ENCODE measurements at places on chromosomes 6 and 20.
A peak's percentile ranks its signal among the peaks of the same experiment; 100 is the strongest.

GRCh38 chr20:18728165-18728869 is 85.3 kb upstream of the SCP2D1 start:
- DNase-seq, result no peak

DNA sequence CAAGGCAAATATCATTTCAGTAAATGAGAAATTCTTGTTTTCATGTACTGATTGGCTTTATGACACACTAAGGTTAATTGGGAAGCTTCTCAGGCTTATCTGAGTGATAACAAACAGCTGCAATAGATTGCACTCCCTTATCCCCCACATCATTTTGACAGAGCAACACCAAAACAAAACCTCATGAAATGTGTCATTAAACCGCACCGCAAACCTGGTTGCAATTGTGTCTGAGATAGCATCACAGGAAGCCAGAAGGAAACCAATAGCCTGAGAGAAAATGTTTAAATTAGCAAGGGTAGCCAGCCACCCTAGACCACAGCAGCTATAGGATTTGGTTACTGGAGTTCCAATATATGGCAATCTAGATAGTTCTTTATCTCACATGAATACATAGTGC is 31.6 kb upstream of the LAMA4 start:
- DNase-seq, result peak; percentile 25

DNA sequence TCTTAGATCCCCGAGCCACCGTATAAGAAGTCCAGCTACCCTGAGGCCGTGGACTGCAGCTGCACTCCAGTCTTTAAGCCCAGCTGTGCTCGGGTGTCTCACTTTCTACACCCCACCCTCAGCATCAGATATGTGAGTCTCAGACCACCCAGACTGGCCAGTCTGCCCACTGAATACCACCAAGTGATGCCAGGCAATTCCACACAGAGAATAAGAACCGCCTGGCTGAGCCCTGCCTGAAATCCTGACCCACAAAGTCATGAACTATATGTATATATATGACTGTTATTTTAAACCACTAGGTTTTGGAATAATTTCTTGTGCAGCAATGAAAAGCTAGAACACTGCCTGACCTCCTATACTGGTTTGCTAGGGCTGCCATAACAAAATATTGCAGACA is 106.7 kb downstream of the FOXF2 start:
- DNase-seq, result no peak

GRCh38 chr6:121460170-121460569 is 24.7 kb downstream of the GJA1 start:
- no peak for DNase-seq
